ENCODE measurements at places on chromosomes 7 and 10.

GRCh38 chr7:19665399-19666008 is 43.3 kb downstream of the POLR1F start:
- no peak for DNase-seq

DNA sequence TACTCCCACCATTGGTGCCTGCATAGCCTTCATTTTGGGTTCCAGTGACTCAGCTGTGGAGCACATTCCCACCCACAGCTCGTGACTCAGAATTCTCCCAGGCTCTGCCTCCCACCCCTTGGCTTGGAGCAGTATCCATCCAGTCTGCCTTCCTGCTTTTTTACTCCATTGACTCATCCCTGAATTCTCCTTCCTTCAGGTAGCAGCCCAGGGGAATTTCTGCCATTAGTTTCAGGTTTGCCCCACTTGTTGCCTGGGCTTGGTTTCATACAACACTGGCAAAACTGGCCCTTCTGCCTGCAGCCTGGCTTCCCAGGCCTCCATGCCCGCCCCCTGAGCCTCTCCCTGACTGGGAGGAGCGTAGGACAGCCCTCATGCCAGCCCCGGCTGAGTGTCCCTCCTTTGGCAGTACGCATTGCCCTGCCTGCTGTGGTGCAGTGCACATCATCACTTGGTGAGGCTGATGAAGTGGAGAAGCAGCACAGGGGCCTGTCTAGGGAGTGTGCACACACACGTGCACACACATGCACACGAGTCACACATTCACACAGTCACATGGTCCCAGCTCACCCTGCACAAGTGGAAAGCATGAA is 55.0 kb downstream of the SNX10 start:
- DNase-seq = no peak

DNA sequence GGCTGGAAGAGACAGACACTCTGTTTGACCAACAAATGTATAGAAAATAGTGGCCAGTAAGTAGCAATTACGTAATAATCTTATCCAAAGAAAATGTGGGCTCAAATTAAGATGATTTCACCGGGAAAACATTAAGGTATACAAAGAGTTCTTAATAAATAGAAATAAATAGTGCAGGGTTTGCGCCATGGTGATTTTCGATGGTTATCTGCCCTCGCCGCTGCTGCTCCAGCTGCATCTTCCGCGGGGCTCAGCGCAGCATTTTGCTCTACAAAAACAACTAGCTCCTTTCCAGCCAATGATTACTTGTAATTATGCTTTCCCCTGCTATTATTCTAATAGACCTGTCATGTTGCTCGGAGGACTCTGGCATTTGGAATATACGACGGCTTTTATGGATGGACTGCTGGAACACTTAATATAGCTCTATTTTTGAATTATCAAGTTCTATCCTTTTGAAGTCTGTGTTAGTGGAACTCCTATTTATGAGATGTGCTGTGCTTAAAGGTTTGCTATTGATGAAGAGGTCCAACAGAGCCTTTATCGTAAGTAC is 103.8 kb downstream of the BUB3 start:
- DNase-seq = no peak

GRCh38 chr7:136030330-136030729 is 53.2 kb upstream of the MTPN start:
- no peak for DNase-seq

DNA sequence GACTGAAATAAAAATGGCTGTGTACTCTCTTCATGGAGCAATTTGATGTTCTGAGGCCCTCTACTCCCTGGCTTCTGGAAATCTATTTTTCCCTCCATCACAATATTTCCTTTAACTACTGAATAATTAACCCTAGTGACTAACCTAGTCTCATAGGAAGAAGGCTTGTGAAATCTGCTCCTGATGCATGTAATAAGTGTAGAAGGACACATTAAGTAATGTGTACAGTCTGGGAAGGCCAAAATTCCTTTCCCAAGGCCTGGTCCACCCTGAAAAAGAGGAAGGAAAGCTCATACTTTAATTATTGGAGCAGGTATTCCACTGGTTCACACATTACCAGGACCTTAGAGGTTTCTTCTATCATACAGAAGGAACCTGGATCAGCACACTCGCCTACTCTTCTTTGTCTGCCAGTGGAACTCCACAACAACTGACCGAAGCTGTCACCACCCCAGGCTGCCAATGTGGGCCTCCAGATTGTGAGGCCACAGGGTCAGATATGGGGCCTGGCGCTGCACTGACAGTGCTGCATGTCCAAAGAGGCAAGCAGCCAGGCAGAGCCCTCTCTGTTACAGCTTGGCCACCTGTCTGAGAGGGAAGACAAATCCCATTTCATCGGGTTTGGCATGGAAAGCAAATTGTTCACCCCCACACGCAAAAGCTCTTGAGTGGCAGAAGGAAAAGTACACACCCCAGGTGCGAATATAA is 54.4 kb upstream of the FAM133B start:
- no peak for DNase-seq

DNA sequence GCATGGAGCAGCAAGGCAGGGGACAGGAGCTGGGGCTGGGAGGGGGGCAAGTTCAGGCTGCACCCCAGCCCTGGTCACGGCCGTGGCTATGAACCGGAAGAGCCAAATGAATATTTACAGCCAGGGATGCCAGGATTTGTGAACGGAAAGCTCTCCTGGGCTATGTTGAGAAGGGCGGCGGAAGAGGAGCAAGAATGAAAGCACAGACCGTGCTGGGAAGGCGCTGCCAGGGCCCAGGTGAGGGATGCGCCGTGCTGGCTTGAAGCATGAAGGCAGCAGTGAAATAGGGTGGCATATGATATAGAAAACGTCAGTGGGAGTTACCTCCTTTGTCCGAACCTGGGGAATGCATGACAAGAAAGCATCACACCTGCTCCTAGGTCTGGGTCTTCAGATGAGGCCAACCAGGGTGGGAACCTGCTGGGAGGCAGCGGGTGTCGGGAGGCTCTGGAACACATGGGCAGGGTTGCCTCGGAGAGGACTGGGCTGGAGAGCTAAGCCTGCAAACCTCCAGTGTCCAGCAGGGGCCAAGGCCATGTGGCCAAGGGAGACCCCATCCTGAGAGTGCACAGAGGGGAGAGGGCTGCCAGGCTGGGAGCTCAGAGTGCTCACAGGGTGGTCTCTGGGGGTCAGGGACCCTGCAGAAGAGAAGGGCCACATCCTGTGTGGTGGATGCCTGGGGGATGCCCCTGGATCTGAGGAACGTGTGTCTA is 120.6 kb upstream of the TCERG1L start:
- DNase-seq = no peak

GRCh38 chr10:118471863-118472262 is 123.6 kb downstream of the PRLHR start:
- DNase-seq = peak; percentile 44

DNA sequence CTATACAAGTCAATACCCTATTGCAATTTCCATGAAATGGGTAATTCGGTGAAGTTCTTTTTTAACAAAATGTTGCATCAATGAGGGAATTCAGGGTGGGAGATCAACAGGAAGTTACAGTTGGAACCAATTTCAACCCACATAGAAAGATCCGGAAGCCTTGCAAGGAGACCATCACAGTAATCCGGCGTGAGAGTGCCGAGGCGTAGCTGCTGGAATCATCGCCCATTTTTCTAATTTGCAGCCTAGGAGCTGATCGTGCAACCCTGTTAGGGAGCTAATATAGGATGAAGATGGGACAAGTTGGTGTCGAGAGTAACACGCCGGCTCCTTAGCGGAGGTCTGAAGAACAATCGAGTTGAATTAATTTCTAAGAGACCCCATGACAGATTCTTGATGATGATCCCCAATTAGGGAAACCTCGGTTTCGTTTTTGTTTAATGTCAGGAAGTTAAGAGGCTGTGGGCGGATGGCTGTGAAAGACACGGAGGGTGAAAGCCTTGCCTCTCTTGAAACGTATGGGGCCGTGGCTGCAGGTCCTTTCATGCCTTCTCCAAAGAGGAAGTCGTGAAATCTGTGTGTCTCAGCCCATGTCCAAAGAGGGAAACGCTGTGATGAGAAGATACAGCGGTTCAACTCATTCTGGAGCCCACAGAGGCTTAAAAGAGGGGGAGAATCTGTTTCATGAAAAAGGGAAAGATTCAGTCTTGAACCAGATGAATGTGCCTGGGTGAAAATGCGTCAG is 51.2 kb upstream of the CARD11 start:
- DNase-seq = no peak

DNA sequence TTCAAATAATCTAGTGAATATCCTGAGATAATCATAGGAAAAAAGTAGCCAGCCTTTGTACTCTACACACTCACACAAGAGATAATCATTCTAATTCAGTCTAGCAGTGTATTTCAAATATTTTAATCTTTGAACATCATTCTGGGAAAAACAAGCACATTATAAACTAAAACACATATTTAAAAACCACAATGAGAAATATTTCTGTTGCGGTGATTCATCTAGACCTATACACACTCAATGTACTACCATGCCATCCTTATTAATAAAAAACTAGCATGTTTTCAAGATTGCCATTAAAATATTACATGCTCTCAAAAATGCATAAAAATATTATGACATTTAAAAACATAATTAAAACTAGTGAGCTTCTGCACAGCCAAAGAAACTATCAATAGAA is 11.8 kb downstream of the COG5 start:
- DNase-seq = no peak

DNA sequence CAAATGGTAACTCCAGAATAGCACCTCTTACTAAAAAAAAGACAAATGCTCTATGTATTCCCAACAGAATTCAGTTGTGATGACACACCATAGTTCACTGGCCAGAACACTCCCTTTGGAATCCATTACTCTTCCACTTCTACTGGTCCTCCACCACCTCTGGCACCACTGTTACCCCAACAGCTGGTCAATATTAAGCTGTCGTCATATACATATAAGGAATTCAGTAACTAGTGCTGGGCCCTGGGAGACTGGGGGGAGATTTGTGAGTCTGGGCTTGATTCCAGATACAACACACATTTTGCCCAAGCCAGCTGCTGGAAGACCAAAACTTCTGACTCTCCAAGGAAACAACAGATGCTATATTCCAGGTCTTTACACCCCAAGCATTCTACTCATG is 26.0 kb upstream of the ITGA8 start:
- peak; percentile 28 for DNase-seq

GRCh38 chr7:37391791-37392672 is 56.6 kb downstream of the ELMO1 start:
- no peak for DNase-seq

DNA sequence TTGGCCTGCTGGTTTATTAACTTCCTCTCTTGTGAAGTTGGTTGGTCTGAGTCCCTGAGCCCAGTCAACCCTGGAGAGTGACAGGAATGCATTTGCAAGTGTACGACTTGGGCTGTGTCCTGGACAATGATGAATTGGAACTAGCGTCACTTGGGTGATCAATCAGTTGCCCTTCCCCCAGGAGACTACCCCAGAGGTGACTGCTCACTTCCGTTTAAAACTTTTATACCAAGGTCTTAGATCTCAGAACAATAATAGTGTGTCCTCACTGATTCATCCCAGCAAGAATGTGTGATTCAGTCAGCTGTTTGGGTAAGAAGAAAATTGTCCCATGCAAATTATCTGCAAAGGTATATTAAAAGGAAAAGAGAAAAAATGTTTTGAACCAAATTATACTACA is 102.9 kb upstream of the ARMC3 start:
- peak; percentile 27 for DNase-seq

DNA sequence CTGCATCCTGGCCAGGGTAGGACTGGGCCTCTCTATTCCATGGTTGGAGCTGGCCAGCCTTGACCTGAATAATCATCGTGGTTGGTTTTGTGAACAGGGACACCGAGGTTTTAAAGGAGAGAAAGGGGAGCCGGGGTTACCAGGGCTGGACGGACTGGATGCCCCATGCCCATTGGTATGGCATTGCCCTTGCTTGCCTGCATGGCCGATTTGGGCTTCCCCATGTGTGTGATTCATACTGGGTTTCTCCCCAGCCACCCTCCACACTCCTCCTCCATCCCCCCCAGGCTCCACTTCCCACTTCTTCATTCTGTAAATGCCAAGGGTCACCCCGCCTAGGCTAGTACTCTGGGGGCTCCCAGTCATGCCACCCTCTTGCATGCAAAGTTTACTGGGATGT is 98.8 kb upstream of the MACROH2A2 start:
- no peak for DNase-seq

GRCh38 chr7:95766657-95767056 is 5.7 kb upstream of the DYNC1I1 start:
- no peak for DNase-seq

DNA sequence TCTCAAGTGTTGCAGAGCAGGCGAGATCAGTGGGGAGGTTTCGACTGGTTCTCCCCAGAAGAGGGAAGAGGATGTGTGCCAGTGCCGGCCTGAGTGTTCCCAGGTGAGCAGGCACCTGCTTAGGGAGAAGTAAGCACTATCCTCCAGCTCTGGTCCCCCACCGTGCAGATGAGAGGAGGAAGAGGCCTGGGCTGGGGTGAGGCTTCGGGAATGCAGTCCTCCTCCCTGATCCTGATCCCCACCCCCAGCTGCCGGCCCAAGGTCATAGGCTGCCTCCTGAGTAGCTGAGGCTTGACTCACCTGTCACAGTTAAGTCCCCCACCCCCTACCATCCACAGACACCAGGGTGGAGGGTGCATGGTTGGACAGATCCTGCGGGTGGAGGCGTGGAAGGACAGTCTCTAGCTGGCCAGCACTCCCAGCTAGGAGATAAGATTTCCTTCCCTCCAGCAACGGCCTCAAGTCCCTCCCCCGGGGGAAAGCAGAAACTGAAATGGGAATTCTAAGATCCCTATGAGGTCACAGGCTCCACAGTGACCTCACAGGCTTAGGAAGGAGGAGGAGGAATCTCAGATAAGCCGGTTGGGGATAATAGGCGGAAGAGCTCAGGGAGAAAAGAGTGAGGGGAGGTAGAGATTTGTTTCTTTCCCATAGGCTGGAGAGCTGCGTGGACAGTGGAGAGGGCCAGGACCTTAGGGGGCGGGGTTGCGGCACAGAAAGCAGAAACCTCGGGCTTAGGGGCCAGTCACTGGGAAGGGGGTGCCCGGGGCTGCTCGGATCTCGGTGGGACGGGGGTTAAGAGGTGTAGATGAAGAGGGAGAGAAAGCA is 1.0 kb downstream of the LRCH4 start:
- DNase-seq = no peak

- no peak for DNase-seq
Observed at GRCh38 chr10:87000491-87000890, 19.6 kb upstream of the FAM25A start.

GRCh38 chr10:22560913-22561239 is 153.5 kb downstream of the PIP4K2A start:
- DNase-seq = no peak

DNA sequence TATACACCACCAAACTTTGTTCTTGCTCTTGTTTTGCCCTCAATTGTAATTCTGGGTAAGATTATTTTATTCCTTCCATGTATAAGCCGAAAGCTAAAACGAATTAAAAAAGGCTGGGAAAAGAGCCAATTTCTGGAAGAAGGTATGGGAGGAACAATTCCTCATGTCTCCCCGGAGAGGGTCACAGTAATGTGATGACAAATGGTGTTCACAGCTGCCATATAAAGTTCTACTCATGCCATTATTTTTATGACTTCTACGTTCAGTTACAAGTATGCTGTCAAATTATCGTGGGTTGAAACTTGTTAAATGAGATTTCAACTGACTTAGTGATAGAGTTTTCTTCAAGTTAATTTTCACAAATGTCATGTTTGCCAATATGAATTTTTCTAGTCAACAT is 12.5 kb upstream of the CFAP69 start:
- DNase-seq = no peak

- DNase-seq = no peak
Observed at GRCh38 chr10:62046522-62047227, 145.2 kb downstream of the ARID5B start.

- no peak for DNase-seq
Observed at GRCh38 chr10:84706431-84706830, 378.0 kb downstream of the CCSER2 start.

GRCh38 chr10:63547628-63548360 is 26.6 kb downstream of the REEP3 start:
- no peak for DNase-seq

- no peak for DNase-seq
Observed at GRCh38 chr10:29430101-29430500, 141.2 kb downstream of the LYZL1 start.

Measured in GM04504 (cell line).